ENCODE measurements at places on chromosomes 1 and 21. TPM values are rescaled to one million over a fixed set of nuclear protein-coding genes. Genes with fewer than 3 reads are reported as not detected.

MYOG gene
- not detected for total RNA-seq

- DNase-seq, result peak; percentile 16
Measured at GRCh38 chr21:41879190-41879998, at the start of gene PRDM15. Gene PRDM15 (minus strand): TSS chr21:41879344. CDS start chr21:41860363, 18,981 bp downstream.

GRCh38 chr1:56958526-56958925 lies 7.3 kb downstream of the C8B start:
- no peak for DNase-seq

- no peak for DNase-seq
Measured at GRCh38 chr1:164786980-164787833, 228.2 kb downstream of the PBX1 start.

RIMKLA gene
- 0.57 TPM for total RNA-seq

DNA sequence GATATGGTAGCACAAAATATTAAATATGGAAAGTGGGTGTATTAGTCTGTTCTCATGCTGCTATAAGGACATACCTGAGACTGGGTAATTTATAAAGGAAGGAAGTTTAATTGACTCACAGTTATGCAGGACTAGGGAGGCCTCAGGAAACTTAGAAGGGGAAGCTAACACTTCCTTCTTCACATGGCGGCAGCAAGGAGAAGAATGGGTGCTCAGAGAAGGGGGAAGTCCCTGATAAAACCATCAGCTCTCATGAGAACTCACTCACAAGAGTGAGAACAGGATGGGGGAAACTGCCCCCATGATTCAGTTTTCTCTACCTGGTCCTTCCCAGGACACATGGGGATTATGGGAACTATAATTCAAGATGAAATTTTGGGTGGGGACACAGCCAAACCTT lies 15.8 kb upstream of the BACE2 start:
- DNase-seq, result no peak

- no peak for DNase-seq
Measured at GRCh38 chr1:223041481-223041880, 101.6 kb downstream of the TLR5 start.

CNIH3 gene
- 3.2 TPM for total RNA-seq

GRCh38 chr1:46654012-46654411 lies 14.2 kb downstream of the ATPAF1 start:
- no peak for DNase-seq

DNA sequence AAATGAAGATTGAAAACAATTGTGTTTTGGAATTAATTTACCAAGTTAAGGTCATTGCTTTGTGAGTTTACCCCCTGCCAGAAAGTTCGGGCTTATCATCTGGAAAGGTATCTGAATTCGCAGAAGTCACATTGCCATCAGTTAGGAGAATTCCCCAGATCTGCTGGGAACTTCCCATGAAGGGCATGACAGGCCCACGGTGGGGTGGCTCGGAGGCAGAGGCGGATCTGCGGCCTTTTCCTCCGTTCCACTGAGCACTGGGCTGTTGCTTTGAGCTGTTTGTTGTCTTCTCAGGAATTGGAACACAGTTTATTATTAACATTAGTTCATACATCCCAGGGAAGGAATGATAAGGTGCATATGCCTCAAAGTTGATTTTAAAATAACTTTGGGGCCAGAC lies 320.0 kb downstream of the CAMTA1 start:
- no peak for DNase-seq

DNA sequence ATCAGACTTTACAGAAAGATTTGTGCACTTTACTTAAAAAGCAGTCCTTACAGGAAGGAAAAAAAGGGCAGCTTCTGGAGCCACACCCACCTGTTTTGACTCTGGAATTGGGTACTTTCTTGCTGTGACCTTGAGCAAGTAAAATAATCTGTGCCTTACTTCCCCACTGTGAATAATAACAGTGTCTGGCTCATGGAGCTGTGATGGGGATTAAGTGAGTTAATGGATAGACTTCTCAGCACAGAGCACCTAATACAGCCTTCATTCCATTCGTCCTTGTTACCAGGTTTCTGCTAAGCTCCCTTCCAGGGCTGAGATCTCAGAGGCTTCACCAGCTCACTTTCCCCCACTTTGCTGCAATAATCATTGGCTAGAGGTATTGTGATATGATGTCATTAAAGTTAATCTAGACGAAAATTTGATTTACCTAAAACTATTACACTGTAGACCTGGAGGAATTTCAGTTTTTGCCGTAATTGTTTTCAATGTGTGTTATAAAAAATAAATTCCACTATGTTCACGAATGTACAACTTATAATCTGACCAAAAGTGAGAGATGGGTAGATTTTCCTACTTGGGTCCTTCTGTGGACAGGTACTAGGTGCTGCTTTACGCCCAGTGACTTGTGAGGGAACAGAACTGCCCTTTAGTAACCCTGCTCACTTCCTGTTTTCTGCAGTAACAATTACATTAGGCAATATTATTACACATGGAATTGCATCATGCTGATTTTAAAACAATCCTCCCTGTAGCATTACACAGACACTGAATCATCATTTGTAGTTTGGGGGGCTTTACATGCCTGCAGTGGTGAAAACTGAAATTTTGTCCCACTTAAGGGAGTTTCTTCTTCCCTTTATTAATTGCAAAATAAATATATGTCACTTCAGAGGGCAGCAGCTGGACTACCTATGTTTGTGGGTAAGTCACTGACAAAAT lies 19.7 kb upstream of the ABCG1 start:
- no peak for DNase-seq
